ENCODE measurements at places on chromosomes 3 and 15. TPM values are rescaled to one million over a fixed set of nuclear protein-coding genes. Genes with fewer than 3 reads are reported as not detected.

Gene P2RY12
- total RNA-seq: 1.5 TPM

Gene WNT5A
- total RNA-seq: 45.9 TPM

Gene SH3GL3
- total RNA-seq: 0.19 TPM

Gene CNTN4
- total RNA-seq: 6.6 TPM

Gene BFSP2
- not detected for total RNA-seq

Gene SEC61A1
- 110 TPM for total RNA-seq

DNA sequence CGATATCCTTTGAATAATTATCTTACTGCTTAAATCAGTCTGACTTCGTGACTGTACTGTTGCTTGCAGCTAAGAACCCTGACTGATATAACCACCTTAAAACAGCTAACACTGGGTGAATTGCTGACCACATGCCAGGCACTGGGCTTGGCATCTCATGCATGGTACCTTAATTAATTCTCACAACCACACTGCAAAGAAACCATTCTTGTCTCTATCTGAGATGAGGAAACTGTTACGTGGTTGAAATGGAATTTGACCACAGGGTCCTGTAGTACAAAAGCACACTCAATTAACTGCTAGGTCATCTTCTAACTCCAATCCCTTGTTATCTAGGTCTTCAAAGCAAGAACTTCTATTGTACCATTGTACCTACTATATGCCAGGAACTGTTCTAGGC lies 92.7 kb upstream of the PRICKLE2 start:
- H3K4me1 ChIP-seq: peaks cover 10% of the 10 kb centered on the region
- no peak overlapping the region for H3K4me3 ChIP-seq
- peak; percentile 68 for DNase-seq
- no peaks in the 10 kb centered on the region for H3K27me3 ChIP-seq
- no peaks in the 10 kb centered on the region for H3K36me3 ChIP-seq
- H3K27ac ChIP-seq: no peak overlapping the region

GRCh38 chr3:103791786-103792515 lies 1357.1 kb downstream of the ZPLD1 start:
- H3K27ac ChIP-seq: no peak overlapping the region
- H3K4me1 ChIP-seq: no peaks in the 10 kb centered on the region
- H3K27me3 ChIP-seq: no peaks in the 10 kb centered on the region
- H3K36me3 ChIP-seq: no peaks in the 10 kb centered on the region
- no peak overlapping the region for H3K4me3 ChIP-seq

DNA sequence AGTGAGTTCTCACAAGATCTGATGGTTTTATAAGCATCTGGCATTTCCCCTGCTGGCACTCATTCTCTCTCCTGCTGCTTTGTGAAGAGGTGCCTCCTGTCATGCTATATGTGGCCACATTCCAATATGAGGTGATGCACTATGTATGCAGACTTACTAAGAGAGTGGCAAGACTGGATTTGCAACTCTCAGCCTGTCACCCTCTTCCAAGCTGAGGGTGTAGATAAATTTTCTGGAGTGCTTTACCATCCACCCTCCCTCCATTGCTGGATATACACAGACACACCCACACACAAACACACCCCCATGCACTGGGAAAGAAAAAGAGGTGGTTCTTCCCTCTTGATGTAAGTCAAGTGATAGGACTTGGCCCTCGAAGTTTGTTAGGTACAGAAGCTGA lies 30.2 kb upstream of the CHMP2B start:
- H3K4me1 ChIP-seq: no peaks in the 10 kb centered on the region
- no peak for DNase-seq
- H3K4me3 ChIP-seq: no peak overlapping the region
- H3K27me3 ChIP-seq: no peaks in the 10 kb centered on the region

GRCh38 chr15:42832576-42832975 lies 88.0 kb downstream of the TTBK2 start:
- H3K27ac ChIP-seq: no peak overlapping the region
- no peaks in the 10 kb centered on the region for H3K36me3 ChIP-seq
- no peak overlapping the region for H3K4me3 ChIP-seq
- H3K4me1 ChIP-seq: no peaks in the 10 kb centered on the region
- no peaks in the 10 kb centered on the region for H3K27me3 ChIP-seq

- no peaks in the 10 kb centered on the region for H3K4me1 ChIP-seq
- no peak overlapping the region for H3K27ac ChIP-seq
- H3K36me3 ChIP-seq: no peaks in the 10 kb centered on the region
- H3K27me3 ChIP-seq: no peaks in the 10 kb centered on the region
Measured at GRCh38 chr3:135077186-135077585, 282.1 kb downstream of the EPHB1 start.

GRCh38 chr3:40292637-40293349 lies 16.7 kb upstream of the EIF1B start:
- H3K36me3 ChIP-seq: no peaks in the 10 kb centered on the region
- no peak for DNase-seq
- H3K27ac ChIP-seq: no peak overlapping the region

GRCh38 chr3:45688194-45688881 lies 858 bp upstream of the SACM1L start:
- peak overlapping the region; percentile 85 for H3K27ac ChIP-seq
- DNase-seq: no peak
- peaks cover 44% of the 10 kb centered on the region for H3K4me1 ChIP-seq
- H3K36me3 ChIP-seq: peaks cover 5% of the 10 kb centered on the region
- peak overlapping the region; percentile 81 for H3K4me3 ChIP-seq
- no peaks in the 10 kb centered on the region for H3K27me3 ChIP-seq

DNA sequence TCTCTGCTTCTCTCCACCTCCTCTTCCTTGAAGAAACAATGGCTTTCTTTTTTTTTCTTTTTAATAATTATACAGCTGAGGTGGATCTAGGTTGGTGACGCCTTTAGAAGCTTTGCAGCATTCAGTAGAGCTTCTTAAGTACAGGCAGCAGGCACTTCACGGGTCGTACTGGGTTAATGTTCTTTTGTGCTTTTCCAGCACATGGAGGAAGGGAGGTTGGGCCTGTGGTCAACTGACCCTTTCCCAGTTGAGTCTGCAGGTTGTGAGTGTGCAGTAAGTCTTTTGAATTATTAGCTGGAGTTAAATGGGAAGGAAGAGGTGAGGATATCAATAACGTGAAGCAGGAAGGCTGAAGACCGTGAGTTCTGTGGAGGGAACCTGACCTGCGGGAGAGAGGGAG lies 7.0 kb downstream of the TRAK1 start:
- no peaks in the 10 kb centered on the region for H3K27me3 ChIP-seq
- no peak for DNase-seq
- no peaks in the 10 kb centered on the region for H3K36me3 ChIP-seq

DNA sequence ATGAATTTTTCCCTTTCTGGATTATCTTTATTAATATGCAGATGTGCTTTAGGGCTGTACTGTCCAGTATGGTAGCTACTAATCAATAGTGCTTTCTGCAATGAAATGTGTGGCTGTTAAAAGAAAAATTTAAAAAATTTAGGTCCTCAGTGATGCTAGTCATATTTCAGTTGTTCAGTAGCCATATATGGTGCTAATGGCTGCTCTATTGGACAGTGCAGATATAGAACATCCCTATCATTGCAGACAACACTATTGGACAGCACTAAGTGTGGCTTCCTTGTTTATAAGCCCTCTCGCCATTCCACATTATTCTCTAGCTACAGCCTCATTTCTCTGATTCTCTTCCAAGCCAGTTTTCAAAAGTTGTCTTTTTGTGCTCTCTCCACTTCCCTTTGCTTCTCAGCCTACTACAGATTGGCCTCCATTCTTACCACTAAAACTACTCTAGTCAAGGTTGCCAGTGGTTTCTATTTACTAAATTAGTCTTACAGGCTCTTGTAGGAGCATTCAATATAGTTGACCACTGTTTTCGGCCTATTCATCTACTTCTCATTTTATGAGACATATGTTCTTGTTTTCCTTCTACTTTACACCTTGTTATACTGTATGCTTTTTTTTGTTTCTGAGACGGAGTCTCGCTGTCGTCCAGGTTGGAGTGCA lies 9.5 kb downstream of the MAPK6 start:
- H3K27me3 ChIP-seq: no peaks in the 10 kb centered on the region
- no peak overlapping the region for H3K4me3 ChIP-seq
- H3K27ac ChIP-seq: no peak overlapping the region
- no peak for DNase-seq

GRCh38 chr15:80452166-80452565 lies 48.0 kb downstream of the ARNT2 start:
- no peaks in the 10 kb centered on the region for H3K36me3 ChIP-seq
- DNase-seq: no peak
- no peaks in the 10 kb centered on the region for H3K27me3 ChIP-seq
- no peak overlapping the region for H3K4me3 ChIP-seq
